Astrocyte of the spinal cord (primary cell): ENCODE measurements at places on chromosomes 4 and X.
A peak's percentile ranks its signal among the peaks of the same experiment; 100 is the strongest.

DNA sequence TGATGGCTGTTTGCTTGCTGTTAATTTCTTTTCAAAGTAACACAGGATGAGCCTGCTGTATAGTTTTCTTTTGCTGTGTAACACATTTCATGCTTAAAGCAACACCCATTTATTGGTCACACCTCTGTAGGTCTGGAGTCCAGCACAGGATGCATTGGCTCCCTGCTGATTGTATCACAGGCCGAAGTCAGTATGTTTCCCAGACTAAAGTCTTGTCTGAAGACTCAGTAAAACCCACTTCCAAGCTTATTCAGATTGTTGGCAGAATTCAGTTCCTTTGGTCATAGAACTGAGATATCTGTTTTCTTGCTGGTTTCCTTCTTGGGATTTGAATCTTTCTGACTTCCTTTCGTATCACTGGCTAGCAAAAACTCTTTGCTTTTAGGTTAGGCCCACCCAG is 54.3 kb downstream of the LRP2BP start:
- no peak for DNase-seq

- DNase-seq: no peak
These were observed 230.9 kb upstream of the AFF2 start for GRCh38 chrX:148269513-148269912.

DNA sequence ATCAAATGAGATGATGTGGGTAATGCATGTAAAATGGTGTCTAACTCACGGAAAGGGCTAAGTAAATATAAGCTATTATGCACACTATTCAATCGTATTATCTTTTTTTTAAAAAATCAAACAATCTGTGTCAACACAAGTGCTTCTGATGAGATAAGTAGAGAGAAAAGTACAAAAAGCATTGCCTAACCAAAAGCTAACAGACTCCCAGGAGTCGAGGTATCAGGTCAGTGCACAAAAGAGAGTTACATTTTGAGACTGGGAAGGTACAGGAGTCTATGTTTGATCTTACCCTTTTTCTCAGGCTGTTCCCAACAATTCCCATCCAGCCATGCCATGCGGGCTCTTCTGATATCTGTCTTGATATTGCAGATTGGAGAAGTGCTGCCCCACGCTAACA is 203.3 kb upstream of the ZIC3 start:
- no peak for DNase-seq

DNA sequence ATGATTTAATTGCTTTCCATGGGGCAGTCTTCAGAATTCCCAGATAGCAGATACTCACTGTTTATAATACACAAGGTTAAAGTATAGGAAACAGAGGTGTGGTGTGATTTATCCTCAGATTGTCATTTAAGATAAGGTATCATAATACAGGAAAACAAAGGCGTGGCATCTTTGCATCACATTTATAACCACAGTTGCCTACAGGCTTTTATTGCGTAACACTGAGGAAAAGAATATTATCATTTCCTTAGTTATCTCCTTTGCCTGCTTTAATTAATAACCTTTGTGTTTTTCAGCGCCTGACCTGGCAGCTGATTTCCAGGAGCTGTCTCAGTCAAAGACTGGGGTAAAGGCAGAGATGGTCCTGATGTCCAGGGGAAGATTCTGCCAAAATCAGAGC is 68.8 kb downstream of the SSX7 start:
- DNase-seq: no peak

DNA sequence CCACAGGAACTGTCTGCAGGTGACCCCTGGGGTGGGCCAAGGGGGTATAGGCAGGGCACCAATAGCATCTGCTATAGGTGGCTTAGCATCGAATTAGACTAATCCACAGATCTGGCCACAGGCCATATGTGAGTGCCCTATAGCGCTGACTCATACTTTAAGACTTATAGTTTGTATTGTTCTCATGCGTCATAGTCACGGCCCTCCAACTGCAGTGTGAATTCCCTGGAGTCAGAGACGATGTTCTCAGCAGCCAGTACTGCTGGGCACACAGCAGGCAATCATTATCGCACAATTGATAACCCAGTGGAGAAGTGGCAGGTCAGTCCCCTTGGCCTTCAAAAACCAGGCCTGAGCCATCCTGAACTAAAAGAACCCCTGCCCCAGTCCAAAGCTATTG is 58.1 kb downstream of the ADGRG2 start:
- DNase-seq: peak; percentile 50

GRCh38 chr4:135545616-135546317 is 1344.2 kb upstream of the PABPC4L start:
- no peak for DNase-seq

DNA sequence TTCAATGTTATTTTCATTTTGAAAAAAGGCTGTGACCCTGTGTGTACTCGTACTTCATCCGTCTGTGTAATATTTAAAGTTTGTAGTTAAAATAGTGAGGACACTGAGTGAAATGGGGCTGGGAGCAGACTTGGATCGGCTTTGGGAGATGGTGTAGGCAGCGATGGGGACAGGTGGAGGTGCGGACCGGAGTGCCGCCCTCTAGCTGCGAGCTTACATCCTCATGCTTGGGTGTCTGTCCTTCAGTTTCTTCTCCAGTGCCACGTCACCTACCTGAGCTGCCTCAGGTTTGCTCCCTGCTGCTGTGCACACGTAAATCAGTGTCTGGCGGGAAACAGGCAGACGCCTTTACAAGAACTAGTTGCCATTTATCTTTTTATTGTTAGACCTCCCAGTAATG is 146.1 kb downstream of the GPR143 start:
- DNase-seq: no peak

GRCh38 chrX:154660541-154660940 is 7.2 kb upstream of the CTAG2 start:
- DNase-seq: no peak

DNA sequence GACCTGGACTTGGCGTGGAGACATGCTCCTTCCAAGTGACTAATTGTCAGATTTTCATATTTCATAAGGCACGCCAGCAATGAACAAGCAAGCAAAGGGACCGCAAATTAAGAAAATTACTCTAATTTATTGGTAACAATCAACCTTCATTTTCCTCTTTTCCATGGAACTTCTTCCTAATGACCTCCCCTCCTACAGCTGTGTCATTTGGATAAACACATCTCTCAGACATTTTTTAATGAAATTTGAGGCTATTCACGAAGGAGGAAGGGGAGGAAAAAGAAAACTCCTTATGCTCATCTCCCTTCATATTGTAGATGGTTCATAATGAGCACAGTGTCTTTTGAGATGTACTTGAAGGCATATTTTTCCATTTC is 38.6 kb upstream of the TLR3 start:
- DNase-seq: no peak

- DNase-seq: peak; percentile 19
These were observed 137.8 kb downstream of the FBXW7 start for GRCh38 chr4:152398060-152398459.

DNA sequence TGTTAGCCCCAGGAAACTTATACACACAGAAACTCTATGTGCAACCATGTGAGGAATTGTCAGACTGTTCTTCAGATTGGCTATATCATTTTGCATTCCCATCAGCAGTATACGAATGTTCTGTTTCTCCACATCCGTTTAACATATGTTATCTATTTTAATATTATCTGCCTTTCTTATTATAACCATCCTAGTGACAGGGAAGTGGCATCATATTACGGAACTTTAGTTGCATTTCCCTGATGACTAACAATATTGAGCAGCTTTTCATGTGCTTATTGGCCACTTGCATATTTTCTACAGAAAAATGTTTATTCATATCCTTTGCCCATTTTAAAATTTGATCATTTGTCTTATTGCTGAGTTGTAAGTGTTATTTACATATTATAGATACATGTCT is 36.5 kb upstream of the IL15 start:
- DNase-seq: no peak

DNA sequence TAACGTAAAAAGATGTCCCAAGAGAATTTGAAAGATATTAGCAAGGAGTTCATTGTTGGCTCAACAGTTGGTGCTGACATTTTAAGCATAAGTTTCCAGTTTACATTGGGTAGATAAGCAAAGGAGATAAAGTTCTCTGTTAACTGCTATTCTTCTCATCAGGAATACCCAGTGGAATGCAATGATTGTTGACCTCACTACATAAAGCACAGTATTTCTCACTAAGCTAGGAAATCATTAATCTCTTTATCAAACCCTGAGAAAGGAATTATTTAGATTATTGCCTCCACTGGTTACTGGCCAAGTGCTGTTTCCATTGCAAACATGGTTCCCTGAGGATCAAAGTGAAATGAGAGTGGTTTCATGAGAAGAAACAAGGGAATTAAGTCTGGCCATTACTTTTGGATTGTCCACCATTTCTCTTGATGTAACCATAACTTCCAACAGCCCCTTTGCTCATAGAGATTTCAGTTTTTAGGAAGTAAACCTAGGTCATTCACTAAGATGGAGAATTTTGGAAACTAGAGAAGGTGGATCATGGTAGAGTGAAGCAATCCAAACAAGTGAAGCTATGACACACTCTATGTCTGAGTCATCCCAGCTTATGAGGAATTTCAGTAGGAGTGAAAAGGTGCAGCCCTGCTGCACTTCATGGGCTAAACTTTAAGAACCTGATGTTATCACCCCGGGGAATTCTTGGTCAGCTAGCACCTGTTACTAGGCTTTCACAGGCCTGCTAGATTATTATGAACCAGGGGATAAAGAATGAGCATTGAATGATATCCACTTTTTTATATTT is 163.4 kb downstream of the AREG start:
- no peak for DNase-seq

- no peak for DNase-seq
These were observed 716.6 kb upstream of the INTU start for GRCh38 chr4:126916049-126916625.

GRCh38 chr4:10302096-10302495 is 155.1 kb downstream of the ZNF518B start:
- no peak for DNase-seq

GRCh38 chr4:101357751-101358150 is 10.4 kb upstream of the PPP3CA start:
- no peak for DNase-seq

GRCh38 chr4:28001698-28002097 is 1141.1 kb downstream of the STIM2 start:
- no peak for DNase-seq

- no peak for DNase-seq
These were observed 34.3 kb downstream of the MECP2 start for GRCh38 chrX:154063234-154063633.

GRCh38 chr4:31237233-31237632 is 517.1 kb downstream of the PCDH7 start:
- DNase-seq: peak; percentile 34

GRCh38 chr4:56684320-56685050 is 3.4 kb upstream of the HOPX start:
- DNase-seq: peak; percentile 51

DNA sequence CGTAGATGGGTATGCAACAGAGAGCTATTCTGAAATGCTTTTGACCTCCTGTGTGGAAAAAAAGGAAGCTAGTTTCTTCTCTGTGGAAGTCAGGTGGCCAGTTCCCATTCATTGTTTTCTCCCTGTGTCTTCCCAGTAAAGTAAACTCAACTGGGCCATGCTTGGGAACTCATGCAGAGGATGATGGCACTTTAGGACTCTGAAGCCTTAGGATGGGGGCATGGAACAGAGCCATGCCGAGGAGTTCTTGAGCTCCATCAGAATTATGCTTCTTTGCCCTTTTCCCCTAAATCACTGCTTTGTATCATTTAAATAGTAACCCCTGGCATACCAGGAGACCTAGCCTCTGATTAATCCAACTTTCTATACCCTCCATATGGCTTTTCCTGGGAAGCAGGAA is 3.2 kb downstream of the TMEM164 start:
- DNase-seq: no peak

- DNase-seq: no peak
These were observed 71.5 kb downstream of the PDK3 start for GRCh38 chrX:24536551-24536950.

DNA sequence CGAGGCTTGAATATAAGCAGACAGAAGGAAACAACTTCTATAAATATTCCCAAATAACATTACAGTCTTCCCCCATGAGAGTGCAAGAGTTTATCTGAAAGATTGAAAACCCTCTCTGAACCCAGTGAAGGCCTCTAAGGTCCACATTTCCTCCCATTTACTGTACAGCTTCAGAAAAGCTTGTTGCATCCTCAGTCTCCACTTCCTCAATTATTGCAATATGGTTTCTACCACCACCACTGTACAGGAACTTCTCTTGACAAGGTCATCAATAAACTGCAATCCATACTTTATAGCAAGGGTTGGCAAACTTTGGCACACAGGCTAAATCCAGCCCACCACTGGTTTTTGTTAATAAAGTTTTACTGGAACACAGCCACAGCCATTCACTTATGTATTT is 239.0 kb downstream of the THOC2 start:
- DNase-seq: no peak

DNA sequence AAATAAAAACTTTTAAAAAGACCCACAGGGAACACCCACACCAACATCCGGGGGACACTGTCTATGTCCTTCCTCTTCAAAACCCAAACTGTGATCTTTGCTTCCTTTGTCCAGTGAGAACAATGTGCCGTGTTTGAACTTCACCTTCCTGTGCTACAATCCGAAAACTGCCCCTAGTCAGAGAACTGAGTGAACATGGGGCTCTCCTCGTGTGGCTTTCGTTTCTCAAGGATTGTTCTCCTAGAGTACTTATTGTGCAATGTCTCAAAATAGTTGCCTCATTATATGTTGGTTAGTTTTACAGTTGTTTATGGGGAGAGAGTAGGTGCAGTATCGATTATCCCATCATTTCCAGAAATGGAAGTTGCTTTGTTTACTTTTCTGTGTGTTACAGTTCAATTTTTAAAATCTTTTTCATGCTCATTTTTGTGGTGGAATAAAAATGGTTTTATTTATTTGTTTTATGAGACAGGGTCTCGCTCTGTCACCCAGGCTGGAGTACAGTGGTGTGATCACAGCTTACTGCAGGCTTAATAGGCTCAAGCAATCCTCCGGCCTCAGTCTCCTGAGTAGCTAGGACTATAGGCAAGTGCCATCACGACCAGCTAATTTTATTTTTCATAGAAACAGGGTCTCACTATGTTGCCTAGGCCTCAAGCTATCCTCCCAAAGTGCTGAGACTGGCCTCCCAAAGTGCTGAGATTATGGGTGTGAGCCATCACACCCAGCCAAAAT is 29.9 kb downstream of the RBMX start:
- DNase-seq: no peak

DNA sequence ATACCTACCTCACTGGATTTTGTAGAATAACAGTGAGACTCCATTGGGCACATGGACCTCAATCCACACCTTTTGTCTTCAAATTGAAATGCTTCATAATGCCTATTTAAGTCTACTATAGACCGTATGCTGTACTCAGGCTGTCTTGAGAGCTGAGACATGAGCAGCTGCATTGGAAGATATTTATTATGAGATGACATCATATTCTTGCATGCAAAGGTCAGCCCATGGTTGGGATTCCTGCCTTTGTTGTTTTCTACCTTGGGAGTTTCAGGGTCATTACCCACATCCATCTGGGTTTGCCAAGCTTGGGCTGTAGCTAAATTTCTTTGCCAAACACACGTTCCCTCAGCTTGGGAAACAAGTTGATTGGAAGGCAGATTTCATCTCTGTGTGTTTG is 33.2 kb upstream of the MAMLD1 start:
- no peak for DNase-seq

DNA sequence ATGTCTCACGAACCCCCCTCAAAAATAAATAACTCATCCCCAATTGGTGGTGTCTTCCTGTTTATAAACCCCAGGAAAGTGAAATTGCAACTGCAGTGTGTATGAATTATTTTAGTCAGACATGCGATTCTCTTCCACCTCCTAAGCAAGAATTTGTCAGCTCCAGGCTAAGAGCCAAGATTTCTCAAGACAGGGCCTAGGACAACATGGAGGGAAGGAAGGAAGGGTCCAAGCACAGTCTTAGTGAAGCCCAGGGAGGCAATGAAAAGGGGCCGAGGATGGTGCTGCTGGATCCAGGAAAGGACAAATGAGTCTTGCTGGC is 20.0 kb downstream of the SH3KBP1 start:
- peak; percentile 49 for DNase-seq
